ENCODE measurements at places on chromosomes 1 and 21. TPM values are rescaled to one million over a fixed set of nuclear protein-coding genes. Genes with fewer than 3 reads are reported as not detected.

PRAMEF6 gene
- total RNA-seq, result not detected

TCHHL1 gene
- not detected for total RNA-seq

ZSWIM5 gene
- total RNA-seq, result 38.8 TPM

CDC7 gene
- 21.0 TPM for total RNA-seq

C8A gene
- not detected for total RNA-seq

OR14A16 gene
- total RNA-seq, result not detected

C1orf159 gene
- 16.9 TPM for total RNA-seq

S100A1 gene
- total RNA-seq, result 0.94 TPM

TSTD1 gene
- total RNA-seq, result 35.1 TPM

PM20D1 gene
- total RNA-seq, result not detected

CD84 gene
- 1.6 TPM for total RNA-seq

IFI44L gene
- total RNA-seq, result 8.5 TPM

TMIGD3 gene
- total RNA-seq, result 1.3 TPM

HUNK gene
- 13.1 TPM for total RNA-seq

VWA5B1 gene
- total RNA-seq, result 0.63 TPM

BEST4 gene
- 0.94 TPM for total RNA-seq

VN1R5 gene
- not detected for total RNA-seq

GUCA2B gene
- total RNA-seq, result not detected

LIN28A gene
- not detected for total RNA-seq

P3H1 gene
- 21.9 TPM for total RNA-seq

ITLN1 gene
- not detected for total RNA-seq

SUSD4 gene
- 21.0 TPM for total RNA-seq

E2F2 gene
- 3.4 TPM for total RNA-seq

SPATA17 gene
- total RNA-seq, result 3.1 TPM

PLEKHM2 gene
- total RNA-seq, result 41.0 TPM

FAM167B gene
- total RNA-seq, result not detected

SPOCD1 gene
- total RNA-seq, result 0.31 TPM

OR2T29 gene
- not detected for total RNA-seq

HCRTR1 gene
- total RNA-seq, result 3.8 TPM

MEGF6 gene
- 14.1 TPM for total RNA-seq

L1TD1 gene
- not detected for total RNA-seq

LMX1A gene
- total RNA-seq, result 0.31 TPM

NGF gene
- total RNA-seq, result not detected

TMCC2 gene
- 46.3 TPM for total RNA-seq

ATP1A4 gene
- 0.31 TPM for total RNA-seq

FMO5 gene
- total RNA-seq, result 0.63 TPM

FAM151A gene
- not detected for total RNA-seq

ZNF695 gene
- total RNA-seq, result 11.9 TPM

TCP10L gene
- total RNA-seq, result 3.4 TPM

PODN gene
- total RNA-seq, result 0.94 TPM

PRAMEF11 gene
- not detected for total RNA-seq

LCE1F gene
- total RNA-seq, result not detected

CD1E gene
- not detected for total RNA-seq

LAMB3 gene
- 1.3 TPM for total RNA-seq

LAPTM5 gene
- 4.1 TPM for total RNA-seq

COP1 gene
- total RNA-seq, result 125 TPM

Measured in parietal lobe (tissue), 2 donors.